Stimulated activated CD4-positive, alpha-beta T cell treated with anti-CD3 and anti-CD28 coated beads, Interleukin-15, amount 100 ng/mL, for 1 hour (primary cell): ENCODE measurements at places on chromosomes 2 and 18.
A peak's percentile ranks its signal among the peaks of the same experiment; 100 is the strongest.

- no peak for DNase-seq
Measured at GRCh38 chr2:100865816-100866460, 46.0 kb downstream of the NPAS2 start.

- no peak for DNase-seq
Measured at GRCh38 chr18:70463085-70463484, 174.2 kb downstream of the SOCS6 start.

DNA sequence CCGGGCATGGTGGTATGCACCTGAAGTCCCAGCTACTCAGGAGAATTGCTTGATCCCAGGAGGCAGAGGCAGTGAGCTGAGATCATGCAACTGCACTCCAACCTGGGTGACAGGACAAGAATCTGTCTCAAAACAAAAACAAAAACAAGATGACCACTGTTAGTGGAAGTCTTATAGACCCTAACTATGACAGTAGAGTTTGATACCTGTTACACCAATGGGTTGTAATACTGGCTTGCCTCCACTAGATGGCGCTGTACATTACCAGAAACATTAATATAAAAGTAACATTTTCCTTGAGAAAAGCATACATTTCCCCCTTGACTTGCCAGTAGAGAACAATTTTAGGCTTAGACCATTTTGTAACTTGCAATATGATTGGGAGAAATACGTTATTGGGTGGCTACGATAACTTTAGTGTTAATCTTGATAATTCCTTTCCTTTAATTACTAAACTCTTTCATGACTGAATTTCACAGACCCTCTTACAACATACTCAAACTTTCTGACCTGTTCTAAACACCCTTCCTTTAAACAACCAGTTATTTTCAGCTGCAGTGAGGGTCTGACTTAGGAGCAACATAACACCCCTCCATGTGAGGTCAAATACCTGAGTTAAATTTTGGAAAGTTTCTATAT is 19.5 kb downstream of the SLC25A52 start:
- DNase-seq = peak; percentile 5

- DNase-seq = no peak
Measured at GRCh38 chr2:62306751-62307468, 111.0 kb downstream of the B3GNT2 start.

DNA sequence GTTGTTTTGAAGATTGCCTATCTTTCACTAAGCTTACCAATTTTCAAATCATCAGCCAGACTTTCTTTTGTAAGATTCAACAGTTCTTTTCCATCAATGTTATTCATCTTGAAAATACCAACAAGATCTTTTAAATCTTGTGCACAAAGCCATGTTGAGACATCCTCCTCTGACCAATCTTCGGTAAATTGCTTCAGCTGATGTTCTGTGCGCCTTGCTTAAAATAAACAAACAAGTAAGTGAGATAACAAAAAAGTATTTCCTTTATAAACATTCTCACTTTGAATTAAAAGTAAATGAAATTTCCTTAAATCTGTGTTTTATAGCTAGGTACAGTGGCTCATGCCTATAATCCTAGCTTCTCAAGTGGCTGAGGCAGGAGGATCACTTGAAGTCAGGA is 30.3 kb downstream of the WDSUB1 start:
- no peak for DNase-seq

- DNase-seq = no peak
Measured at GRCh38 chr2:15331787-15332186, 229.3 kb downstream of the NBAS start.
